ENCODE measurements at places on chromosomes 5 and 9.

GRCh38 chr5:134246771-134247427 lies 21.0 kb upstream of the PPP2CA start:
- DNase-seq, result peak; percentile 31

- DNase-seq, result no peak
These were observed 247.3 kb upstream of the TAS2R1 start for GRCh38 chr5:9877488-9877887.

GRCh38 chr9:95667789-95668188 lies 151.0 kb upstream of the PTCH1 start:
- DNase-seq, result no peak

DNA sequence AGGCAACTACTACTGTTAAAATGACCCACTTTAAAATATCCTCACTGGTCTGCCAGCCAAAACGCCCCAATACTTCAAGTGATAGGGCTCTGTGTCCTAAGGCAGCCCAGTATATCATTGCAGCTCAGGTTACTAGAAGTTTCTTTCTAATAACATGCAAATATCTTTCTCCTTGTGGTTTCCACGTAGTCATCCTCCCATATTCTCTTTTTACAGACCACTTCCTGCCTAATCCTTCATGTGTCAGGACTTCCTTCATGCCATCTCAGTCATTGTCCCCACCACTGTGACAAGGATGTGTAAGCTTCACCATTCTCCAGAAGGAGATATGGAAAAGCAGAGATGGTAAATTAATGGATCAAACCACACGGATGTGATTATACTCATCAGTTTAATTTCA lies 813.7 kb downstream of the MAT2B start:
- no peak for DNase-seq

DNA sequence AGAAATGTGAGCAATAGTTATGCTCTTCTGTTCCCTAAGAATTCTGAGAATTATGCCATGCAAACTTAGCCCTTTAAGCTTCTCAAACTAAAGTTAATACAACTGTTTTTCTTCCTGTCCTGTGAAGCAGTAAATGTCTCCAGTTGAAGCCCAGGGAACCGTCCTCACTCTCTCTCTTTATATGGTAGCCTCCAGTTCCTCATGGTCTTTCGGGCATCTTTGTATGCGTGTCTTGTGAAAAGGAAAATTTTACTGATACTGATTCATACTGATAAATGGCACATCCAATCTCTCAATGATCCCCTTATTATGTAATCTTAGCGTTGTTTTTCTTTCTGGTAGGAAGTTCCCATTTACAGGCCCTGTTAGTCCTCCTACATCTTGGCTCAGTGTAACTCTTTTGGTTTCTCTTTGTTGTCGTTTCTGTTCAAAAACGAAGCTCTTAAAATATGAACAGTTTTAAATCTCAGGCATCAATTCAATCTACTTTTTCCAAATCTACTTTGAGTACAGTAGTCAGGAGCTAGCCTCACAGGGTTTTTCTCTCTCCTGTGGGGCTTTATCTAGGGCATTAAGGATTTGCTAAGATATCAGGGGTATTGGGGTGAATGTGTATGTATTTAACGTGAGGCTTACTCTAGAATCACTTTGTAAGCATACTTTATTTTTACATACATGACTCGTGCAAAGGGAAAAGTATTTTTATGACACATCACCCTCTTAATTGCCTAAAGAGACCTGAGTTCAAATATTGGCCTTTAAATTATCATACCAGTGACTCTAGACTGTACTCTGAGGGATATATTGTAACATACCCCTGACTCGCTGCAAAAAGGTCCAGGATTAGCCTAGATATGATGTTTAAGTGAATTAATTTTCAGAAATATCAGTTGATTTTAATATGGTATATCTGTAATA lies 258.0 kb downstream of the NR3C1 start:
- DNase-seq, result no peak

GRCh38 chr5:80714570-80715298 lies 60.0 kb upstream of the DHFR start:
- no peak for DNase-seq

All from HT-29 (cell line).